ENCODE measurements at places on chromosomes 2 and 18.

GRCh38 chr18:49638891-49639557, 77.2 kb downstream of the LIPG start:
- DNase-seq: no peak

GRCh38 chr2:9768388-9768787, 74.9 kb upstream of the TAF1B start:
- DNase-seq: peak; percentile 77

GRCh38 chr2:148674063-148675020, 29.8 kb downstream of the EPC2 start:
- no peak for DNase-seq

GRCh38 chr2:120017201-120017600, 4.3 kb downstream of the EPB41L5 start:
- DNase-seq: no peak

DNA sequence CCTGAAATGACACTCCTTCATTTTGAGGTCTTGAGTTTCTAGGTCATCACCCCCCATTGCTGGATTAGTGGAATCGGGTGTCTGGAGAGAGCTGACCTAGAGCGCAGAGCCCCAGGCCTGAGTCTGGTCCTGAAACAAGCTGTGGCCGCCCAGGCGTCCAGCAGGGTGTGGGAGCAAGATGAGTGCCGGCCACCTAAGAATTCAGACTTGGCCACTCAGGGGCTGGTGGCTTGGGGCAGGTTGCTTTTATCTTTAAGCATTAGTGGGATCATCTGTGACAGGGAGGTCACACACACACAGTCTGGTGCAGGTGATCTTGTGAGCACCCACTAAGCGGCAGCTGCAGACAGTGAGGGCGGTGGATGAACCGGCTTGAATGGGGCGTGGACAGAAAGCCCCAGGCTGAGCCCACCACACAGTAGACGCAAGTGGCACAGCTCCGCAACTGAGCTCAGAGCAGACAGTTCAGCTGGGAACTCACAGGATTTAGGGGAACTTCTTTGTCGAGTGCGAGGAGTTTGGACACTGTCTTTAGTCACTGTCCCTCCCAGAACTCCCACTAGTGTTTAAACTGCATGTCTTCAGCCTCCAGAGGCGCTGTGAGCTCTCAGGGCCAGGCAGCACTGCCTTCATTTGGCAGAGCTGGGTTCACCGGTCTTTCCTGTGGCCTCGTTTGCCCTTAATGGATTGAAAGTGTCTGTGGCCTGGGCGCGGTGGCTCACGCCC, 21.5 kb downstream of the ITGB1BP1 start:
- DNase-seq: no peak

GRCh38 chr2:102313025-102313424, 1.7 kb downstream of the IL1RL1 start:
- no peak for DNase-seq

GRCh38 chr18:11323359-11323819, 174.0 kb upstream of the PIEZO2 start:
- no peak for DNase-seq

- DNase-seq: no peak
These were observed 815 bp downstream of the CEBPZ start for GRCh38 chr2:37230581-37230980.

- DNase-seq: no peak
These were observed 557.8 kb downstream of the SUCLG1 start for GRCh38 chr2:83901317-83901716.

DNA sequence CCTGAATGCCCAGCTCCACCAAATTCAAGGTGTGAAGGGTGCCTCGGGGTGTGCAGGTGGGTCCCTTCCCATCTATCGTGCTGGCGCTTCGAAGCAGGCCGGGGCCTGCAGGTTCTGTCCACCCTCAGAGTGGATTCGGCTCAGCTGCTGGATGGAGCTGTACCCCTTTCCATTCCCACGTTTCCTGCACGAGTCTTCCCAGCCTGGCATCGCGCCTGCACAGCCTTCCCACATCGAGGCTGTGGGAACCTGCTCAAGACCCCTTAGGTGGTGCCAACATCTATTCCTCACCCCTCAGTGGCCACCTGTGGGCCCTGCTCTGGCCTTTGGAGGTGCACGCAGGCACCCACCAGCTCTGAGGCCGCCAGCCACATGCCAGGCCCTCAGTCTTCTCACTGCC, 65.7 kb downstream of the PDCL3 start:
- no peak for DNase-seq

- DNase-seq: no peak
These were observed 16.8 kb upstream of the TMEM131 start for GRCh38 chr2:98012561-98012991.

DNA sequence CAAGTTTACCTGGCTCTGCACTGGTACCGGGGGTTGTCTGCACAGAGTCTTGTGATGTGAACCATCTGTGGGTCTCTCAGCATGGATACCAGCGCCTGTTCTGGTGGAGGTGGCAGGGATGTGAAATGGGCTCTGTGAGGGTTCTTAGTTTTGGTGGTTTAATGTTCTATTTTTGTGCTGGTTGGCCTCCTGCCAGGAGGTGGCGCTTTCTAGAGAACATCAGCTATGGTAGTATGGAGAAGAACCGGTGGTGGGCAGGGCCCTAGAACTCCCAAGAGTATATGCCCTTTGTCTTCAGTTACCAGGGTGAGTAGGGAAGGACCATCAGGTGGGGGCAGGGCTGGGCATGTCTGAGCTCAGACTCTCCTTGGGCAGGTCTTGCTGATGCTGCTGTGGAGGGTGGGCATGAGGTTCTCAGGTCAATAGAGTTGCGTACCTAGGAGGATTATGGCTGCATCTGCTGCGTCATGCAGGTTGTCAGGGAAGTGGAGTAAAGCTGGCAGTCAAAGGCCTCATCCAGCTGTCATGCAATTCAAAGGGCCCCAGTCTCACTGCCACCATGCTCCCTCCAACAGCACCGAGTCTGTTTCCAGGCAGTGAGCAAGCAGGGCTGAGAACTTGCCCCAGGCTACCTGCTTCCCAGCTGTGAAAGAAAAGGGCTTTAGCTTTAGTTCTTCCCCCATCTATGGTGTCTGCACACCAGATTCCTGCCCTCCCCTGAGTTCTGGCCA, 278.0 kb downstream of the METTL4 start:
- DNase-seq: no peak

GRCh38 chr2:43152186-43152585, 74.2 kb downstream of the ZFP36L2 start:
- no peak for DNase-seq

GRCh38 chr18:75970212-75970611, 524.8 kb downstream of the ZNF516 start:
- DNase-seq: no peak

- DNase-seq: no peak
These were observed 26.1 kb upstream of the REG3G start for GRCh38 chr2:78999406-78999805.

GRCh38 chr2:219002395-219003266, 9.4 kb upstream of the CRYBA2 start:
- DNase-seq: peak; percentile 72

All from NCI-H1092 treated with DMSO at 0.1 percent for 48 hours (cell line).